ENCODE measurements at places on chromosomes 16 and 17. TPM values are rescaled to one million over a fixed set of nuclear protein-coding genes. Genes with fewer than 3 reads are reported as not detected.

Gene MEFV
- total RNA-seq: not detected

Gene SGF29
- total RNA-seq: 31.0 TPM

GRCh38 chr16:68086860-68087268 lies 1.7 kb downstream of the NFATC3 start:
- DNase-seq: no peak

Gene CASKIN2
- 30.4 TPM for total RNA-seq

Gene DERL2
- total RNA-seq: 52.4 TPM

Gene GAA
- 73.1 TPM for total RNA-seq
